ENCODE measurements at places on chromosomes 7 and 10.

GRCh38 chr10:122419016-122419415, 35.4 kb upstream of the ARMS2 start:
- DNase-seq: no peak

DNA sequence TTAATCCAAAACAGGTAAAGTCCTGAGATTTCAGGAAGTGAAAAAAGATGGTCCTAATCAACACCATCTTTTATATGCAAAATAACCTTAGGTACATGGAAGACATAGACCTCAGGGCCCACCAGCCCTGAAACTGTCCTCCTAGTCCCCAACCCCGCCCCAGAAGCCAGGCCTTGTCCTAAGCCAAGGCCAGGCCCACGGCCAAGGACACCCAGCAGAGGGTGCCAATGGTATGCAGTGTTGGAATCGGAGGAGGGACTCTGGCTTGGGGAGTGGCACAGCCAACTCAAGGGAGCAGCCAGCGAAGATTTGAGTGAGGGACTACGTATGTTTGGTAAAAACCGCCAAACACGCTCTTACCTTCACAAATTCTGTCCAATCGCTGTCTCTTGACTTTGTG, 96.7 kb downstream of the ZRANB1 start:
- no peak for DNase-seq

DNA sequence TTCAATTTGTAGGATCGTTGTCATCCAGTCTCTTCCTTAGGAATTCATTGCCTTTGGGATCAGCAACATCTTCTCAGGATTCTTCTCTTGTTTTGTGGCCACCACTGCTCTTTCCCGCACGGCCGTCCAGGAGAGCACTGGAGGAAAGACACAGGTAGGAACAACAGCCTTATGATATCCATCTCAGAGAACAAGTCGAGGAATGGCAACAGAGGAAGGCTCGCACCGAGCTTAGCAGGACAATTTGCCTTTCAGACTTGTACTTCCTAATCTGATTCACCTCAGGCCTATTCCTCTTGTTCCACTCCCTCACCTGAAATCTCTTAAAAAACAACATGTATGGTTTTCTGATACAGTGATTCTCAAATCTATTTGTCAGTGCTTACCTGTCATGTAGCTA, 29.5 kb downstream of the SLC26A4 start:
- no peak for DNase-seq

DNA sequence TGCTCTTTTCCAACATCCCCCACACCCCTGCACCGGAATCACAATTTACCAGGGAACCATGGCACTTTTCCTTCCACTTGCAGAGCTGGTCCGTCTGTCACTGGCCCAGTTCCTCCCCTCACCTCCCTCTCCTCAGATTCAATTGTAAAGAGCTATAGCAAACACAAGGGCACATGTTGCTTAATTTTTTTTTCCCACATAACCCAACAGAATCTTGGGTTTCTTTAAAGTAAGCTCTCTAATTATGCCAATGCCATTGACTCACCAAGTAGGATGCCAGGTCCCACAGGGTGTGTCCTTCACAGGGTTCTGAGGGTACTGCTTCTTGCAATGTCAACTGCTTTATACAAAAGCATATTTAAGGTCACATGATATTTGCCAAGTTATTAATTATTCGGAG, 262.2 kb downstream of the AUTS2 start:
- no peak for DNase-seq

DNA sequence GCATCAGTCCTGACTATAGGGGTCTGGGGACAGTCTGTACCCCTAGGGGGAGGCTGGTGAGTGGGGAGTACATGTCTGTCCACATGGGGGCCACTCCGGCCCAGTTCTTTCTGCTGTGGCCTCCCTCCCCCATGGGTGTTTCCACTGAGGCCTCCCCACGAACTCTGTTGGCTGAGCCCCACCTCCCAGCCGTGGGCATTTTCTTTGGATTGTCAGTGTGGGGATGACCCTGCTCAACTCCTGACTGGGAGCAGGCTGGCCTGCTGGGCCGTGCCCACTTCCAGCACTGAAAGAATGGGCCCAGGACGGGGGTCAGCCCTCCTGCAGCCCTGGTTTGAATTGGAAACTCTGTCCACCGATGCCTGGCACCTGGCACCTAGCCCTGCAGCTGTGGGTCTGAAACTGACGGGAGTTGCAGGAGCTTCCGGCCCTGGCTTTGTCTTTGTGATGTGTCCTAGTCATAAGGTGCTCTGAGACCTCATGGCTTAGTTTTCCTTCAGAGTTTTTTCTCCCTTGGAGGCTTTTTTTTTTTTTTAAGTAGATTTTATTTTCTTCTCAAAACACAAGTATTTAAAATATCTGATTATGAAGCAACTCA, 46.5 kb downstream of the LHPP start:
- no peak for DNase-seq
